ENCODE measurements at places on chromosomes 12 and 14. TPM values are rescaled to one million over a fixed set of nuclear protein-coding genes. Genes with fewer than 3 reads are reported as not detected.

DNA sequence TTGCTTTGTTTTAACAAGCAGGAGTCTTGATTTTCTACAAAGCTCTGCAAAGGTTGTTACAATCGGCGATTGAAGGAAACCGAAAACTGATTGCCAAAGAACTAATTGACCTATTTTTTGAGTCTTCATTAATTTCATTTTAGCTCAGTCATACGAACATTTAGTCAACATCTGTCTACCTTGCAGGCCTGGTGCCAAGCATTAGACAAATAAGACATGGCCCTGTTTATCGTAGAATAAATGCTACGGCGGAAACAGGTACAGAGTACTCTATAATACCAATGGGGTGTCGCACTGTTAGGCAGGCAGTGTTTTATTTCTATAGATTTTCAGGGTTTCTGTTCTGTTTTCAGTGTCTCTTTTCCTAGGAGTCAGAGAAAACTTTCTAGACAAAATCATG is 171.5 kb downstream of the BCAT1 start:
- DNase-seq = no peak

DNA sequence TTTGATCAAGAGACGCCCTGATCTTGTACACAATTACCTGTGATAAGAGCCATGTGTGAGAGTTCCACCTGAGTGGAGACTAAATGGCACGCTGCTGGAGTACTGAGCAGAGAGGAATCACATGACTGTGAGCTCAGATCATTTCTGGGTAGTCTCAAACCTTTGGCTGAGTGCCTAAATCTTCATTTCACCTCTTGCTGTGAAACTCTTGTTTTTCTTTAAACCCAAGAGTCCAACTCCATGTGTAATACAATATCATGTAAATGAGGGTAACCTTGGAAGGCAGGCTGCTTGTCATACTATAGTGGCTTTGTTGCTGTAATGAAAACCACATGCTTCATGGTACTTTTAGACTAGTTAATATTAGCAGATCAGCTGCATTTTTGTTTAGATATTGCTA is 156.9 kb downstream of the CAND1 start:
- DNase-seq = no peak

Gene PMEL
- total RNA-seq = 0.35 TPM

Gene PDZRN4
- total RNA-seq = not detected

- no peak for DNase-seq
These were observed 87.9 kb downstream of the SRRM4 start for GRCh38 chr12:119069147-119069642.

DNA sequence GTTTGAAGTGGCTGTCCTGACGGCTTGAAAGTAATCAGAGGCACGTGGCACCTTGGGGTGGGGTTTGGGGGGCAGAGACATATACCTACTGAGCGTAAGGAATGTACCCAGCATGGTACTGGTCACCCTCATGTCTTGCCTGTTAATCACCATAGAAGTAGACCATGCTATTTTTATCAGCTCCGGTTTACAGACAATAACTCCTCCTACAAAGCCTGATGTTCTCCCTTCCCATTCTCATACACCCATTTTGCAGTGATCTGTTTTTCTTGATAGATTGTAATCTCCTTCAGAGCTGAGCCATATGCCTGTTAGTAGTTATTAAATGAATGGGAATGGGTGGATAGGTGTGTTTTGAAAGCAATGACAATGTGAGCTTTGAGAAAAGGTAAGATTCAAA is 10.5 kb downstream of the EVL start:
- no peak for DNase-seq

DNA sequence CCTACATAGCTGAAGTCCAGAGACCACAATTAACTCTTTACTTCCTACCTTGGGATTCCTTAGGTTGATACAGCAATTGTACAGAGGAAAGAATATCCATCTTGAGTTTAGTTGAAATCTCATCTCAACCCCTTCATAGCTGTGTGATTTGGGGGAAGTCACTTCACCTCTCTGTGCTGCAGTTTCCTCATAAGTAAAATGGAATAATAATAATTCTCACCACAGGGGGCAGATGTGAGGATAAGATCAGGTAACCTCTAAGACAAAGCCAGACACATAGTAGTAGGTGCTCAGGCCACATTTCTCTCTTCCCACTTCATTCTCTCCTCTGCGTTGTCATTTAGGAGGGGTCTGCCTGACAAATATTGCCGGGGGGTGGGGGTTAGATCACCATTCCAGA is 6.7 kb downstream of the FOXN4 start:
- peak; percentile 60 for DNase-seq

Gene VDR
- 19.6 TPM for total RNA-seq

DNA sequence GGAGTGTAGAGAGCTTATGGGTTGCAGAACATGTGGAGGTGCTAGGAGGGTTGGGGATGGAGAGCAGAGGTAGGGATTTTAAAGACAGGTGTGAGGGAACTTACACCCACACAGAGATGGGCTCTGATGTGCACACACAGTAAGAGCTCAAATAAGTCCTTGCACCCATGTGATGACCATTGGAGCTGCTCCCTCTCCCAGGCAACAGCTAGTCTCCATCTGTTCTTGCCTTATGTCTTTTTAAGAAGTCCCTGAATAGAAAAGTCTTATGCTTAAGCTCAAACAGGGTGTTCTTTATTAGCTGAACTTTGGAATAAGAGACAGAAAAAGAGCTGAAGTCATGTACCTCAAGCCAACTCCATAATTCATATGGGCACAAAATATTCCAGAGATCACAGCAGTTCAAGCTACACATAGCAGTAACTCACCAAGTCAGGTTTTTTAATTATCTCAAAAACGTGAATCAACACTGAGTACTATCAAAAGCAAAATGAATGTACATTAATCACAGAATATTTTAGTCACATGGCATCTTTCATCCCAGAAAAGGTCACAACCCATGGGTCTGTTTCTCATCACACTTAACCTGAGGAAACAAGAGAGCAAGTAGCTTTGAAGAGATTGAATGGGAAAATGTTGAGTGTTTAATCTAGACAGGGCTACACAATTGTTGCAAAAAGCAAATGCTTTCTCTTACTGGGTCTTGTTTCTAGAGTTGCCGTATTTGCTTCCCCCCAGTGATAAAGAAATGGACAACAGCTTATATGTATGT is 1513.6 kb upstream of the SEL1L start:
- DNase-seq = no peak

Gene ACSM4
- total RNA-seq = not detected

DNA sequence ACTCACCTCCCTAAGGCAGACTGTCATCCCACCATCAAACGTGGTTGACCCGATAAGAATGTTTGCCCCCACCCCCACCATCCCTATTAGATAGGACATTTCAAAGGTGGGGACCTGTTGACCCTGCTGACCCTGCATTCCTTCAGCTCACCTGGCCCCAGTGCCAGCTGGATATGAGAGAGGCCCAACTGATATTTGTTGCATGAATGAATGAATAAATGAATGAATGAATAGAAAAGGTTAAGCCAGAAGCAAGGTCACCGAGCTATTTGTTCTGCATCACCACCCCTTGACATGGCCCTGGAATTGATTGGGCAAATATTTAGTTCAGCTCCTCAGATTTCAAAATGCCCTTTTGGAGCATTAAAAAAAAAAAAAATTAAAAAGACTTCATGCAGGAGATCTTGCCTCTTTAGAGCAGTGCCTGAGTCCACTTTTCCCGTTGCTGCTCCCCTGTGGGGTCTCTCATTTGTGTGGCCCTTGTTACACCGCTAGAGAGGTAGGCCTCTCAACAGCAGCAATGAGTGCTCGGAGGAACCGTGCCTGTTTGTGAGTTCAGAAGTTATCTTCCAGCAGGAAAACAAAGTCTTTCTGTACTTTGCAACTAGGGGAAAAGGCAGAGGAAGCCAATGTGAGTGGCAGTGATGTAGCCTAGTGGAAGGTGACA is 8.5 kb upstream of the SERPINA5 start:
- no peak for DNase-seq

Gene CELA1
- not detected for total RNA-seq

Gene RFX4
- not detected for total RNA-seq

Gene SERPINA1
- total RNA-seq = 5.4 TPM

Gene GPR135
- 6.7 TPM for total RNA-seq

DNA sequence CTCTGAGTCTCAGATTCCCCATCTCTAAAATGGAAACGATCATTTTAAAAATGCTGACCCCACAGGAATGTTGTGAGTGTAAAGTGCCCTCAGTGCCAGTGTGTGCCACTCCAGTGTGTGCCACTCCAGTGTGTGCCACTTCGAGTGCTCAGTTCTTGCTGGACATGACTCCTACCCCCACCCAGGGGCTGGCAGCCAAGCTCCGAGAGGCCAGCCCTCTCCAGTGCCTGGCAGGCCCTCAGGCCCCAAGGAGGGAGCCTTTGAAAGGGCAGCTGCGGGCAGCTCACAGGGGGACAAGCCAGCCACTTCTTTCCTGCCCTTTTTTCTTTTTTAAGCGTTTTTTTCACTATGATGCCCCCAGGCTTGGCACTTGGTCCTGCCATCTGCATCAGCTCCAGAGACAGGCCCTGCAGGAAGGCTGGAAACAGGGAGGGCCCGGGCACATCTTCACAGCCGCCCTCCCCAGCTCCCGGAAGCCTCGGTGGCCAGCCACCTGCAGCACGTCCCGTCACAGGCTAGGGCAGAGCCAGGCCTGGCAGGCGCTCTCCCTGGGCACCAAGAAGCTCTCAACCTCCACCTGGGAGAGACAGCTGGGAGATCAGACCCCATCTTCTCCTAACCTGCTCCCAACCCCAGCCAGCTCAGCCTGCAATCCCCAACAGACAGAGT is 29.8 kb downstream of the NCOR2 start:
- no peak for DNase-seq

Gene SIRT4
- total RNA-seq = 0.98 TPM

Gene TMEM121
- 27.5 TPM for total RNA-seq
